Renal cortical epithelial cell (primary cell): ENCODE measurements at places on chromosomes 12 and 14. TPM values are rescaled to one million over a fixed set of nuclear protein-coding genes. Genes with fewer than 3 reads are reported as not detected.

DNA sequence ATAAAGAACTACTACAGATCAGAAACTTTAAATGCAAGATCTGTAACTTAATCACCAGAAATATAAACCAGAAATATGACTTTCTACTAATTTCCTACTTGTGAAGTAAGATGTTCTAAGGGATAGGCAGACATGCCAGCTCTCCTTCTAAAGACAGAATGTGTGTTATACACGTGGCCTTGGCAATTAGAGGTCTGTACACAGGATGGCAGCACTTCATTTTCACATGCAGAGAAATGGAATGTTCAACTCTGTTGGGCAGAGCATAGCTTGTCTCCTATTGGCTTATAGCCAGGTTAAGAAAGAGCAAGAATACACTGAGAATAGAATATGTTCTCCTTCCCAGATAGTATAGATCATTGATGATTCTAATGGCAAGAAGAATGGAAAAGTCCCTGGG, 403.8 kb downstream of the DAD1 start:
- peak; percentile 72 for DNase-seq

DNA sequence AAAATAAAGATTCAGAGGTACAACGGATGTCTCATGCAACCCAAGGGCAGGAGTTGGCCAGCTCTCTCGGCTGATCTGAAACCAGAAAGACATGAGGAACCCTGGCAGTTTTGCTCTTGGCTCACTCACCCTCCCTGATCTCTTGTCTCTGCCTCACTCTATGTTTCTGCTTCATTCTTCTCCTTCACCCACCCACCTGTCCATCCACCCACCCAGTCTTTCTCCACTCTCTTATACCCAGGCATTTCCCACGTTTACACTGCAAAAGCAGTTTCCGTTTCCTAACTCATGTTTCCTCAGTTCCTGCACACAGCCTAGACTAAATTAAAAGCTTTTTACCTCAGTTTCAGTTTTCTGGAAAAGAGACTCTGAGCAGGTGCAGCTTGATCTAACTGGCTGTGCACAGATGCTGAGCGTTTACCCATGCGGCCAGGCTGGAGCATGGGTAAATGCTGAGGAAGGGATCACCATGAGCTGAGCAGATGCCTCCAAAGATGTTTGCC, 157.6 kb downstream of the PRKCH start:
- DNase-seq = no peak

- DNase-seq = no peak
Measured at GRCh38 chr12:121181181-121181580, 28.7 kb upstream of the P2RX4 start.

- DNase-seq = peak; percentile 57
Measured at GRCh38 chr14:100975671-100976070, 72.1 kb upstream of the RTL1 start.

DNA sequence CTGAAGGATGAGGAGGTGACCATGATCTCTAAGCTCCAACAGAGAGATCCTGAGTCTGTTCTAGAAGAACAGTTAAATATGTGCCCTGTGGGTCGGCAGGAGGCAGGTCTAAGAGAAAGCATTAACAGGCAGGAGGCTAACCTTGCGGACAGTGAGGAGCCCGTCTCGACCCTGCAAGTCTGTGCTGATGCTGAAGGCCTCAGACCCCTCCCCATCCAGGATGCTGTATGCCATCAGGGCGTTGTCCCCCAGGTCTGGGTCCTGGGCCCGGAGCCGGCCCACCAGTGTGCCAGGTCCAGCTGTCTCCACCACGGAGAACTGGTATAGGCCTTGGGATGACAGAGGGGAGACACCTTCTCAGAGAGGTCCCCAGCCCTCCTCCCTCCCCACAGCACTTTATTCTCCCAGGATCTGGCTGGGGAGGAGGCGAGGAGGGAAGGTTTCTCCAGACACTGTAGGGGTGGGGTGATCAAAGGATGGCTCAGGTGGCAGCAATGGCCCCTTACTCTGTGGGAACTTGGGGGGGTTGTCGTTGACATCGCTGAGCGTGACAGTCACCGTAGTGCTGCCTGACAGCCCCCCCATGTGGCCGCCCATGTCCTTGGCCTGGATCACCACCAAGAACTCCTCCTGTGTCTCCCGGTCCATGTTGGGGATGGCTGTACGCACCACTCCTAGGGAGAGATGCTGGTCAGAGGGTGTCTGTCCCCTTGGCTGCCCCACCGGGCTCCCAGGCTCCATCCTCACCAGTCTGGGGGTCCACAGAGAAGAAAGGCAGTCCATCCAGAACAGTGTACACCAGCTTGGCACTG, 3.1 kb downstream of the CDH24 start:
- DNase-seq = no peak

DNA sequence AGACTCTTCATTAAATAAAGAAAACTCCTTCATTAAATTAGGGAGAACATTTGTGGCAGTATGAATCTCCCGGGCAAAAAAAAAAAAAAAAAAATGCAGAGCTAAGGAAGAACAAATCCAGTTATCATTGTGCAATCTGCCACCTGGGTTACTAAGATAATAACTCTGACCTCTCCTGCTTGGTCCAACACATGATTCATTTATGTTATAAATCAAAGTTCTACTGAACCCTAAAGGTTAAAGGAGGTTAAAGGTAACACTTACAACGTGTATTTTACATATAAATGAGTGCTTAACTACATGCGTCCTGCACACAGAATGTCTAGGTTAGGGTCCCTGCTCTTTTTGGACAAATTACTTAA, 4.2 kb downstream of the TGFB3 start:
- no peak for DNase-seq

DNA sequence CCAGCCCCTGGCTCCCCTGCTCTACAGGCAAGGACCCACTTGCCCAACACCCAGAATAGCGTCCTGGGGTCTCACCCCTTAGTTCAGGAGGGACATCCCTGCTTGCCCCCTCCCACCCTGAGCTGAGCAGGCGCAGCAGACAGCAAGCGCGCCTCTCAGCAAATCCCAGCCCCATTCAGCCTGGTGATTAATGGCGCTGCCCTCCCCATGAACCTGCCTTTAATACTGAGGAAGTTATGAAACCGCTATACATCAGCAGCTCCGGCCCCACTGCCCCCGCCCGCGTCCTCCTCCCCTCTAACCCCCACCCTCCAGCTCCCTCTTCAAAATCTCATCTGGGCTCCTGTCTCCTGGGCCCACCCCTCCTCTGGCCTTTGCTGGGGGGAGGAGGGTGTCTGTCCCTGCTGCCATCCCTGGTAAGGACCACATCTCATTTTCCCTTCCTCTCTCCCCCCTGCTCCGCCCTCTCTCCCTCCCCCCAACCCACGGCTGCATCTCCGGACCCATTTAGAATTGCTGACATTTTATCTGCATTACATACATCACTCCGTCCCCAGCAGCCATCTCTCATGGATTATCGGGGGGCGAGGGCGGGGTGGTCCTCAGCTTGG, 7.1 kb upstream of the SMUG1 start:
- no peak for DNase-seq

DNA sequence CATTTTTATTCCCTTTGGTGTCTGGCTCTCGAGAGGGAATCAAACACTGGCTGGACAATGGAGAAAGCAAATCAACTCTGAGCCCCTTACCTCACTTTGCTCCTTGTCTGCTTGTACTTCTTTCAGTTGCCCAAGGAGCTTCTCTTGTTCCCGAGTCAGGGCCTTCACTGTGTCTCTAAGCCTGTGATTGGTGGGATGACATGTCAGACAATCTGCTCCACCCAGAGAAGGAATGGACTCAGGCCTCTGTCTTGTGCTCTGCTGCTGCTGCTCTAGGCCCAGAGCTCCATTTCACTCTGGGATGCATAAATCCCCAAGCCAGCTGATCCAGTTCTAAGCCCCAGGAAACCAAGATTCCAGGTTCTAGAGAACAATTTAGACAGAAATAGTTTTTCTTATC, 7.6 kb downstream of the CALCOCO1 start:
- DNase-seq = no peak

LRRC9 gene
- total RNA-seq = 0.05 TPM in 1 of 2 replicates, not detected in the other

- no peak for DNase-seq
Measured at GRCh38 chr14:64450255-64450654, 15.0 kb upstream of the AKAP5 start.

DNA sequence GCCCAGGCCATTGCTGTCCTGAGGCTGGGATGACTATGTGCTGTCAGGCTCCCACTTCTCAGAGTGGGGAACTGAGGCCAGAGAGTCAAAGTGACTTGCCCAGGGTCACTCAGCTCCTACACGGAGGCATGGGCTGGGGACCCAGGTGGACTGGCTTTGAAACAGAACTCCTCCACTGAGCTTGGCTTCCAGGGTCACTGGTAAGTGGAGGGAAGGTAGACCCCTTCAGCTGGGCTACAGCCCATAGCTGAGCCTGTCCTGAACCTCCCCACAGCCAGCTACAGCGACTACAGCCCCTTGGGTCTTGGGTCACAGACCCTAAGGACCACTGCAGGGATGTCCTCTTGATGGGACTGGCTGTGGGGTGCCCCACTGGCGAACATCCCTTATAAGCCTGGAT, 40.3 kb upstream of the TRAF3 start:
- DNase-seq = no peak

DNA sequence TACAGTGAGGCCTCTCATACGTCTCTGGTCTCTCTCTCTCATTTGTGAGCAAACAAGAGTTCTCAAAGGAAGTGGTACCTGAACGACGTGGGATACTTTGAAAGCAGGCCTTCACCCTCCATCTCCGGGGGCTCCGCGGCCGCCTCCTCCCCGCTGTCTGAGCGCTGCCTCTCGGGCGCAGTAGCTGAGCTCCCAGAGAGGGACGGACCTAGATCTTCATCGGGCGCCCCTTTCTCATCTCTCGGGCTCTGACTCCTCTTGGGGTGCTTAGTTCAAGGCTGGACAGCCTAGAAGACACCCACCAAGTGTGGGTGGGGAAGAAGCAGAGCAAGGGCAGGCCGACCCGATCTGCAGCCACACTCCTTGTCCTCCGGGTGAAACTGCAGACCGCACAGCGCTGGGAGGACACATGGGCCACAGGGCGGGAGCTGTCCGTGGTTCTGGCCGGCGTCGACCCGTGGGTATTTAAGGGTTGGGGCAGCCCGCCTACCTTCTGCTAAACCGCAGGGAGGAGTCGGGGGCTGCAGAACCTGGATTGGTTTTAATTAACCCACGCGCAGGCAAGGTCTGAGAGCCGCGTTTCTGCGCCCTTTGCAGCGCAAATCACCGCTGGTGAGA, 92.7 kb downstream of the PAH start:
- peak; percentile 1 for DNase-seq

GRCh38 chr12:2651068-2651965, 143.5 kb upstream of the FKBP4 start:
- DNase-seq = no peak

DNA sequence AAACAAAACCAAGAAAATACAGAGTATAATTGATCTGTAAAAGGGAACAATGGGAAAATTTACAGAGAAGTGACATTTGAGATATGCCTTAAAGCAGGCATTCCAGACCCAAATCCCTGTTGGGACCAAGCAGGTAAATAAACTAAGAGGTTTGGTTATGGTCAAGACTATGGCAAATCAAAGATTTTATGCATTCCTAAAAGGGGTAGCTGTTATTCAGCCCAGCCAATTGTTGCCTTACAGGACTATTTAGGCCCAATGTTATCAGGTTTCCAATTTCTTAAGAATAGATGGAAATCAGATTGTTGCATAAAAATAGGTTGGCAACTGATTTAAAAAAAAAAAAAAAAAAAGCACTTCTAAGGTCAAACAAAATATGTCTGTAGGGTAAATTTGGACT, 5.3 kb downstream of the DNAI7 start:
- no peak for DNase-seq

ACRBP gene
- total RNA-seq = 0.15 and 0.17 TPM in 2 replicates

- no peak for DNase-seq
Measured at GRCh38 chr14:89637581-89637980, 220.5 kb upstream of the FOXN3 start.

CLIP1 gene
- 38.6 and 76.7 TPM in 2 replicates for total RNA-seq

KRT3 gene
- not detected in 2 replicates for total RNA-seq

DNA sequence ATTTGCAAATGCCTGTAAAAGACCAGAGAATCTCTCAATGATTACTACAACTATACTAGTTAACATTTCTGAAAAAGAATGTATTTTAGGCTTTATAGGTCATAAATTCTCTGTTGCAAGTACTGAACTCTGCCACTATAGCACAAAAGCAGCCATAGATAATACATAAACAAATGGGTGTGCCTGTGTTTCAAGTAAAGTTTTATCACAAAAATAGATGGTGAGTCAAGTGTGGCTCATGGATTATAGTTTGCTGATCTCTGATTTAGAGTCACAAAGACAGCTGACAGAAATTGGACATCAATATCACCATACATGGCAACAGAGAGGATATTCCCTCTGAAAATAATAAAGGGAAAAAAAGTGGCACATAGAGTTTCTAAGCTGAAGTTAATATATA, 68.1 kb downstream of the FSCB start:
- DNase-seq = no peak

DNA sequence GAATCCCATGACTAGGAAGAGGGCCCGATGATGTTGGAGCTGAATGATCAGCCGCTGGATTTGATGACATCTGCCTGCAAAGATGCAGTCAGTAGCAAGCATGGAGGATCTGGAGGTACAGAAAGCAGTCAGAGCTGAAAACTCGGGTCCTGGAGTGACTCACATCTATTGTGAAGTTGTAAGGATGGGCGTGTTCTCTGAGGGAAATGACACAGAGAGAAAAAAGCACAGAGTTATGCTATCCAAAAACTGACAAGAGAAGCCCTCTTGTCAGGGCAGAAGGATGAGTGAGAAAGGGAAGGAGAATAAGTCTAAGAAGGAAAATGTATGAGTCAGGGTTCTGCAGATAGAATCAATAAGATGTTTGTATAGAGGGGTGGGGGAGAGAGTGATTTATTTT, 380.4 kb upstream of the CCDC196 start:
- peak; percentile 46 for DNase-seq

GRCh38 chr12:98471085-98471484, 44.3 kb upstream of the TMPO start:
- DNase-seq = no peak

DNA sequence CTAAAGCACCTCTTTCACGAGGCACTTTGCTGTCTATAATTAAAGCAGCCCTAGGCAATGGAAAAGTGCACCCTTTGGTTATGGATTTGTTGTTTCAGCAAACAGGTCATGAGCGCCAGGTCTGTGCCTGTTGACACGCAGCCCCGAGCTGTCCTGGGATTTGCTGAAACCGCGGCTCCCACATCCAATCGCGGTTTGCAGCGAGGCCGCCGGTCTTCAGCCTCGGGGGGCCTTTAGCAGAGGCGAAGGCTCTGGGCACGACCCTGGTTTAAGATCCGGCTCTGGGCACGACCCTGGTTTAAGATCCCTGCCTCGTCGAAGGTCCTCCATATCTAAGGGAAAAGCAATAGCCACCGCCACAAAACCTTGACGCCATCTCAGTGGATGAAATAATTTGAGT, 79.2 kb downstream of the GLT1D1 start:
- no peak for DNase-seq

DNA sequence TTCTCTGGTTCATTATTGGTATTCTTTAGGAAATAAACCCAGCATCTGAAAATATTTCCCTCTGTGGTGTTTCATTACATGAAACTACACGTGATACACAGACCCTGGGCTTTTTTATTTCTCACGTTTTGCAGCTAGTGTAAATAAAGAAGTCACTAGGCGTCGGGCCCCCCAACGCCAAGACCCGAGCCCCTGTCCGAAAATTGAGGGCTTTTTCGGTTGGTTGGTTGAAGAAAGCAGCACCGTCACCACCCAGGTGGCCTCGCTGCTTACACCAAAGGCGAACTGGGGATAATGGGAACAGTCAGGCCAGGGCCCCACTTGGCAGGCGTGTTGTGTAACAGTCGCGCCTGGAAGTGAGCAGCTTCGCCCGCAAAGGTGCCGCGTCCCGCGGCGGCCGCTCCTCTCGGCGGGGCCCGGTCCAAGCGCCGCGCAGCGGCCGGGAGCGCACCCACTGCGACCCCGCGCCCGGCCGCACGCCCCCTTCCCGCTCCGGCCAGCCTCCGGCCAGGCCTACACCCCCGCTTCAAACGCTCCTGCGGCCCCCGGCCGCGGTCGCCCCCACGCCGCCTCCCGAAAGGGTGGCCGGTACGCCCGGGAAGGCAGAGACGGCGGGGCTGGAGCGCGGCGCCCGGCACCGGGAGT, 1.2 kb downstream of the DUSP16 start:
- peak; percentile 32 for DNase-seq
